Endothelial cell (in vitro differentiated cells): ENCODE measurements at places on chromosomes 3 and 15. TPM values are rescaled to one million over a fixed set of nuclear protein-coding genes. Genes with fewer than 3 reads are reported as not detected.

Gene RPP14
- 15.2 TPM for total RNA-seq

DNA sequence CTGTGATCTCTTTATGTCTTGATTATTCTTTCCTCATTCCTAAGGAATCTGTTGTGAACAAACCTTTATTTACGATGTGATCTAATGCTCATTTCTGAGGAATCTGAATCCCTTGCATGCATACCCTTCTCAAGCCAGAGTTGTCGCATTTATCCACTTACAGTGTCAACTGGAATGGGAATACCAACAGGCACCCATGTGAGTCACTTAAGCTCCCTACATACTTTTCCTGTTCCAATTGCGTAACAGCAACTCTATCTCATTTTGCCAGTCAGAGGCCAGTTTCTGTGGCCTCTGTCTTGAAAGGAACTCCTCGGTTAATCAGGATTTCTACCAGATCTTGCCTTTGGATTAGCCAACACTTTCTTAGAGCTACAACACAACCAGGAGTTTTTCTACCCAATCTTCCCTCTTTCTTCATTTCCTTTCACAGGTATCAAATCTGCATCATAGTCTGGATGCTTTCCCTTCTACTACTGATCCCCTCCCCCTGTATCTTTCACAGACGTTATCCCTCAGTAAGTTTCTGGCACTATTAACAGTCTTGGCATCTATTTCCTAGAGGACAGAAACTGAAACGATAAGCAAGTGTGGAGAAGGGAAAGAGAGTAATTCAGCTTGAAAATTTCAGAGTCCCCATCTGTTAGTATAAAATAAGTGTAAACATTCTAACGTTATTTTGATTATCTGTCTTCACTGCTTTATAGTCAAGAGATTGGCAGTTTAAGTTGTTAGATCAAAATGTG is 66.8 kb upstream of the BCHE start:
- H3K27ac ChIP-seq, result no peak overlapping the region
- no peak for DNase-seq
- H3K27me3 ChIP-seq, result no peaks in the 10 kb centered on the region
- H3K36me3 ChIP-seq, result no peaks in the 10 kb centered on the region
- no peak overlapping the region for H3K4me3 ChIP-seq
- no peaks in the 10 kb centered on the region for H3K4me1 ChIP-seq

GRCh38 chr3:55174747-55175146 is 246.9 kb upstream of the LRTM1 start:
- no peak overlapping the region for H3K27ac ChIP-seq
- H3K4me3 ChIP-seq, result no peak overlapping the region
- peaks cover 8% of the 10 kb centered on the region for H3K4me1 ChIP-seq
- peaks cover 3% of the 10 kb centered on the region for H3K27me3 ChIP-seq
- H3K36me3 ChIP-seq, result no peaks in the 10 kb centered on the region

Gene GOLGA6L10
- total RNA-seq, result 0.28 TPM

DNA sequence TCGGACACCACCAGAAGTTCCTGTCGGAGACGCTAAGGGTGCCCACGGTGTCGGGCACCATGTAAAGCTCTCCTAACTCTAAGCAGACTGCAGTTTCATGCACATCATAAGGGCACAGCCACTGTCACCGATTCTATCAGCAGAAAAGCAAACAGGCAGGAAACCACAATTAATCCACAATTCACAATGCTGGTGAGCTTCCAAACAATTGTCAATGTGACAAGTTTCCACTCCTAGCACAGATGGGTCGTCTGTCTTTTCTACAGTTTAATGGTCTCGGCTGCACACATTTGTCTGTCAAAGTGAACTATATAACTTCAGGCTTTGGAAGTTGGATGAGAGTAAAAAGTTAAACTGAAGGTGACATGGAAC is 8.8 kb upstream of the OCA2 start:
- H3K27ac ChIP-seq, result no peak overlapping the region
- H3K36me3 ChIP-seq, result peaks cover 18% of the 10 kb centered on the region
- peaks cover 25% of the 10 kb centered on the region for H3K27me3 ChIP-seq
